ENCODE measurements at places on chromosomes 13 and 19.

DNA sequence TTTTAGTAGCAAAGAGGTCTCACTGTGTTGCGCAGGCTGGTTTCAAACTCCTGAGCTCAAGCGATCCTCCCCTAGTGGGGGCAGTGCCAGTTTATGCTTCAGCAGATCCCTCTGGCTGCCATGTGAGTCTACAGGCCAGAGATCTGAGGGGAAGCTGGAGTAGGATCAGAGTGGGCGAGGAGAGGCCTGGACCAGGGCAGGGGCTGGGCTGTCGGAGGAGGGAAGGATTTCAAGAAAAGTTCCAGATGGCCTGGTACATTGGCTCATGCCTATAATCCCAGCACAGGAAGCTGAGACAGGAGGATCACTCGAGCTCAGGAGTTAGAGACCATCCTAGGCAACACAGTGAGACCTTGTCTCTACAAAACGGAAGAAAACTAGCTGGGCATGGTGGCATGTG is 9.8 kb downstream of the DHX34 start:
- no peak for DNase-seq

- DNase-seq = no peak
These were observed 4.7 kb downstream of the DNMT1 start for GRCh38 chr19:10190026-10190425.

- no peak for DNase-seq
These were observed 26.9 kb downstream of the CHAMP1 start for GRCh38 chr13:114341003-114341777.

GRCh38 chr13:33245505-33246158 is 39.9 kb downstream of the STARD13 start:
- no peak for DNase-seq

DNA sequence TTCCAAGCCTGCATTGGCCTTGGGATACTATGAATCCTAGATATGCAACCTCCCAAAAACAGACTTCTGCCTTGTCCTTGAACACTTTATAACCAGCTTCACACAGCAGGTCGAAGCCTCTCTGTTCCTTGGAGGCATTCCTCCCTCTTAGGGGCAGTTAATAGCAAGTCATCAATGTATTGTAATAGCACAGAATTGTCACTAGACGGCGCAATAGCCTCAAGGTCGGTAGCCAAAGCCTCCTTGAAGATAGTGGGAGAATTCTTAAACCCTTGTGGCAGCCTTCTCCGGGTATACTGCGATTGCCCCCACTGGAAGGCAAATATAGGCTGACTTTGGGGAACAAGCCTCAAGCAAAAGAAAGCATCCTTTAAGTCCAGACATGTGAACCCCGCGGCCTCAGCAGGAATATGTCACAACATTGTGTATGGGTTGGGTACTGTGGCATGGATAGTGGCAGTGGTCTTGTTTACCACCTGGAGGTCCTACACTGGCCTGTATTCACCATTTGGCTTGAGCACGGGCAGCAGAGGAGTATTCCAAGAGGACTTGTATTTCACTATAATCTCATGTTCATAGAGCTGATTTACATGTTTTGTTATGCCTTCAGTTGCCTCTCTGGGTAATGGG is 61.1 kb downstream of the ZNF431 start:
- DNase-seq = peak; percentile 62

DNA sequence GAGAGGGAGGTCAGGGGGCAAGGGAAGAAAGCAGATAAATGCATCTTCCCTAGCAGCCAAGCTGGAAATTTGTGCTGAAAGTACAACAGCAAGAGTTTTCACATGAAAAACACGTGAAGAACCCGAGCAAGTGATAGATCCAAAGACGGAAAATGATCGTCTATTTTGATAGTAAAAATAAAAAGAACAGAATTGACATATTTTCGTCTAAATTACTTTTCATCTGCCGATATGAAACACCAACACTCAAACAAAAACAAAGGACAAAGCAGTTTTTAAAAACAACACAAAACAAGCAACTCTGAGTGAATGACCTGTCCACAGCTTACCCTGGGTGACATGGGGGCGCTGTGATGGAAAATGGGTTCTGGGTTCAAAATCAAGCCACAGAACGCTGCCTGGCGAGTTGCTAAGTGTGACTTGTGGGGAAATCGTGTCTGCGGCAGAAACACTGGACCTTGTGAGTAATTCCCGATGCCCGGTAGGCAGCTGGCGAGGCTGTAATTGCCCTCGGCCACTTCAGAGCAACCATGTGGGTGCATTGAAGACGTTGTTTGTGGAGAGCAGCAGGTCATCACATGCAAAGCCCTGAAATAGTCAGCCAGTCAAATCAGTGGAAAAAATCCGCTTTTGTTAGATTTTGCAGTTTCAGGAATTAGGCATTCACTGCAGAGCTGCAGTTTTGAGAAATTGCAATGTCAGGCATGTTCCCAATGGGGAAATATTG is 7.4 kb downstream of the SOX1 start:
- no peak for DNase-seq

DNA sequence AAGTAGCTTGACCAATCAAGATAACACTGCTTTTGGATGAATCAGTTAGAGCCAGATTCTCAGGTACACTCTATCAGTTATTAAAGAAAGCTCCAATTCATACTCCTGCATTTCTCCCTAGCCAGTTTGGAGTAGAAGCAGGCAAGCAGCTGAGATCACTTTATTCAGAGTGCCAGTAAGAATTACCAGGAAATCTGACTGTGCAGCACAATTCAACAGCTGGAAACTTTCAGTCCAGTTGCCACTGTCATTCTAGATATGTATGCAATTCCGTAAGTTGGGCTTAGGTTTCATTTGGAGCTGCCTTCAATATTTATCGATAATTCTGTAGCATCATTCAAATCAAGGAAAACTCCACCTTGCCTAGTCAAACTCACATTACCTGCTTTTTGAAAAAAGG is 2625.6 kb upstream of the PCDH20 start:
- no peak for DNase-seq

- DNase-seq = no peak
These were observed 8.8 kb downstream of the STAP2 start for GRCh38 chr19:4329858-4330257.

- DNase-seq = no peak
These were observed 255.7 kb downstream of the DACH1 start for GRCh38 chr13:71611292-71611691.

- DNase-seq = no peak
These were observed 184.7 kb downstream of the OXGR1 start for GRCh38 chr13:96809366-96810096.

Data from CD4-positive, alpha-beta T cell treated with Interleukin-17A for 1 hour (primary cell).